SK-N-DZ (cell line): ENCODE measurements at places on chromosomes 3 and 15.

- no peak for DNase-seq
These were observed 48.1 kb downstream of the APBA2 start for GRCh38 chr15:28933710-28934445.

GRCh38 chr3:50445919-50446318 is 57.5 kb downstream of the CACNA2D2 start:
- no peak for DNase-seq

- no peak for DNase-seq
These were observed 278.2 kb downstream of the GABRG3 start for GRCh38 chr15:27249046-27249759.

DNA sequence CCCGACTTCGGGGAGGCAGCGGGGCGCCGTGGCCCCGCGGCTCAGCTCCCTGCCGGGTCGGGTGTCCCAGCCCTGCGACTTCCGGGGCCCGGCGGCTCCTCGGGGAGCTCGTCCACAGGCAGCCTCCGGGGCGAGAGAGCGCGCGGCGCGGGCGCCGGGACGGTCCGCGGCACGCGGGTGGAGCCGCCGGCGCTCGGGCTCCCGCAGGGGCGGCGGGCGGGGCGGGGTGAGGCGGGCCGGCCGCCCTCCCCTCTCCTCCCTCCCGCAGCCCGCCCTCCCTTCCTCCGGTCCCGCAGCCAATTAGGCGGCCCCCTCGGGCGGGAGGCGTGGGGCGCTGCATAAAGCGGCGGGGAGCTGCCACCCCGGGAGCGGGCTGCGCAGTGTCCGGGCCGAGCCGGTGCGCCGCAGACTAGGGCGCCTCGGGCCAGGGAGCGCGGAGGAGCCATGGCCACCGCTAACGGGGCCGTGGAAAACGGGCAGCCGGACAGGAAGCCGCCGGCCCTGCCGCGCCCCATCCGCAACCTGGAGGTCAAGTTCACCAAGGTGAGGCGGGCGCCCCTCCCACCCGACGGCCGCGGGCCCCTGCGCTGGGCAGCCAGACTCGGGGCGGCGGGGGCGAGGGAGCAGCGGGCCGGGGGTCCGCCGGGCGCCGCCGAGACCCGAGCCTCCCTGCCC is at the start of gene ALDH1A3:
Gene ALDH1A3 (plus strand): TSS at position 368 of the 675 bp plus-strand sequence. CDS start 77 bp downstream, at position 445.
- DNase-seq = no peak

- no peak for DNase-seq
These were observed 28.2 kb downstream of the PSMD6 start for GRCh38 chr3:63995086-63995485.
